ENCODE measurements at places on chromosomes 5 and 9. TPM values are rescaled to one million over a fixed set of nuclear protein-coding genes. Genes with fewer than 3 reads are reported as not detected.

Gene SLC6A18
- not detected for total RNA-seq

Gene PCDHGA8
- 1.5 TPM for total RNA-seq

DNA sequence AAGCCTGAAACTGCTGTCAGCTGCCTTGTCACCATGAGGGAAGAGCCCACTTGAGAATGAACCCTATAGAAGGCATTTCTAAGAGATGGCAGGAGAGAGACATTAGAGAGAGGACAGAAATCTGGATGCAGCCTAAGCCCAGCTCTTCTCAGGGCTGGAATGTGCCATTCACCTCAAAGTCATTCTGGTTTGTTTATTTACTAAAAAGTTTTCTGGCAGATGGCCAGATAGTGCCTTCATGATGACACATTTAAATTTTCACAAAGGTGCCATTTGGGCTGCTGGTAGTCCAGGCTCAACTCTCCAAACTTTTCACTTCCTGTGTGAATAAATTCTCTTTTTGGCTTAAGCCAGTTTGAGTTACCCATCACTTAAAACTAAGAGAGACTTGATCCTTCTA, 144.6 kb upstream of the ZNF366 start:
- H3K4me3 ChIP-seq: no peak overlapping the region
- no peak overlapping the region for H3K27ac ChIP-seq
- H3K4me1 ChIP-seq: peaks cover 10% of the 10 kb centered on the region
- DNase-seq: no peak
- no peaks in the 10 kb centered on the region for H3K36me3 ChIP-seq
- no peaks in the 10 kb centered on the region for H3K27me3 ChIP-seq

Gene SHISAL2B
- total RNA-seq: not detected

DNA sequence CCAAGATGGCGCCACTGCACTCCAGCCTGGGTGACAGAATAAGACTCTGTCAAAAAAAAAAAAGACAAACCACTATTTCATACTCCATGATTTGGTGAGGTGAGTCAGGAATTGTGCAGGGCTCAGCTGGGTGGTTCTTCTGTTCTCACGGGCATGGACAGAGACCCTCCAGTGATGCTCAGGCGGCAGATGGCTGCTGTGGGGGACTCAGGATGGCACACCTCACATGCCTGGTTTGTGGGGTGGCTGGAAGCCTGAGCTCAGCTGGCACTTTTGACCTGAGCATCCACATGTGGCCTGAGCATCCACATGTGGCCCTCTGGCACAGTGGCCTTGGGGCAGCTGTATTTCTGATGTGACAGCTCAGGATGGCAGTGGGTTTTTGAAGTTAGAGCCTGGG, 217.2 kb downstream of the IRX2 start:
- no peaks in the 10 kb centered on the region for H3K27me3 ChIP-seq
- no peak overlapping the region for H3K4me3 ChIP-seq
- H3K4me1 ChIP-seq: no peaks in the 10 kb centered on the region
- no peaks in the 10 kb centered on the region for H3K36me3 ChIP-seq
- no peak overlapping the region for H3K27ac ChIP-seq
- no peak for DNase-seq

DNA sequence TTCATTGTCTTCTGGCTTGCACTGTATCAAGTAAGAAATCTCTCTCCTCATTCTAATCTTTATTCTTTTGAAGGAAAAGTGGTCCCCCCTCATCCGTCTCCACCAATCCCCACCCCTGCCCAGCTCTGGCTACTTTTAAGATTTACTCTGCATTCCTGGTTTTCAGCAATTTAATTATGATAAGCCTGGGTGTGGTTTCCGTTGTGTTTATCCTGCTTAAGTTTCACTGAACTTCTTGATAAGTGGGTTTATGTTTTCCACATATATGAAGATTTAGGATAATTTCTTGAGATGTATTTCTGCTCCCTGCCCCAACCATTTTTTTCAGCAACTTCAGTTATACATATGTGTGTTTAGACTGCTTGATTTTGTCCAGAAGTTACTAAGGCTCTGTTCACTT, 46.5 kb downstream of the PTBP3 start:
- DNase-seq: no peak
- H3K4me3 ChIP-seq: no peak overlapping the region
- H3K4me1 ChIP-seq: no peaks in the 10 kb centered on the region
- no peaks in the 10 kb centered on the region for H3K36me3 ChIP-seq
- no peaks in the 10 kb centered on the region for H3K27me3 ChIP-seq

DNA sequence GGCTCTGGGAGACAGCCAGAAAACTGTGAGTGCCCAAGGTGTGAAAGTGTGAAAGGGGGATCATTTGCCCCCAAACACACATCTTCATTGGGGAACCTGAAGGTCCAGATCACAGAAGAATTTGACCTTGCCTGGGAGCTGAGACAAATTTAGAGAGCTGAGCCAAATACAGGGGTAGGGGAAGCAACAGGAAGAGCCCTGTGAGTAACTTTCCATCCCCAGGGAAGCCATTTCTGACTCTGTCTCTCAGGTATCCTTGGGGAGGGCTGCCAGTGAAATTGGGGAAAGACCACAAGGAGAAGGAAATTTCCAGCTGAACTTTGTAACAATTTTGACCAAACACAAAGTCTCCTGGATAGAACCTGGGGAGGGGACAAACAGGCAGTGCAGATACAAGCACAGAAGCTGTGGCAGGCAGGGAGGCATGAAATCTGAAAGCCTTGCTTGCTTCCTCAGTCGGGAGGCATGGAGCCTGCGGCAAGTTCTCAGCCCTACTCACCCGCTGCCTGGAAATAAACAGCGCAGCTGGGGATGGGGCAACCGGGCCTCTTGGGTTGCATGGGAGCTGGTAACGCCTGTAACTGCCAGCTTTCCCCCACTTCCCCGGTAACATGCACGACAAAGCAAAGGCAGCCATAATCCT, 31.5 kb upstream of the ZCCHC9 start:
- peak overlapping the region; percentile 74 for H3K27ac ChIP-seq
- no peak for DNase-seq
- H3K4me1 ChIP-seq: no peaks in the 10 kb centered on the region
- H3K36me3 ChIP-seq: no peaks in the 10 kb centered on the region
- no peak overlapping the region for H3K4me3 ChIP-seq
- no peaks in the 10 kb centered on the region for H3K27me3 ChIP-seq

DNA sequence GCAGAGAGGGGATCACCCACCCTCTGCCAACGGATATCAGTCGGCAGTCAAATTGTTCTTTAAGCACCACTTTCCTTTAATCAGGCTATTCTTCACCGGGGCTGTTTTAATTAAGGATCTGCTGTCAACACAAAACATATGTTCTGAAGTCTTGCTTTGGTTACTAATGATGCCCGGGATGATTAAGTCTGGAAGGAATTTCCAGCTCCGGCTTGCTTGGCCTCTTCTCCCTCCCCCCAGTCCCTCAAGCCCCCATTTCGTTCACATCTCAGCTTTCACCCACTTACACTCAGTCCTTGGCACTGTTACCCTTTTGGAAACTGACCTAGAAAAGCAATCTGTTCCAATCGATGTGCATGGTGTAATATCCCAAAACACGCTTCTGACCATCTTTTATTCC, 74.7 kb downstream of the MSX2 start:
- H3K27me3 ChIP-seq: no peaks in the 10 kb centered on the region
- no peak for DNase-seq
- H3K4me1 ChIP-seq: no peaks in the 10 kb centered on the region
- no peaks in the 10 kb centered on the region for H3K36me3 ChIP-seq

- no peaks in the 10 kb centered on the region for H3K36me3 ChIP-seq
- DNase-seq: no peak
- H3K4me3 ChIP-seq: no peak overlapping the region
- H3K27me3 ChIP-seq: no peaks in the 10 kb centered on the region
Observed at GRCh38 chr5:61878471-61878870, 427.5 kb upstream of the KIF2A start.

- H3K27ac ChIP-seq: no peak overlapping the region
- H3K36me3 ChIP-seq: no peaks in the 10 kb centered on the region
- no peaks in the 10 kb centered on the region for H3K27me3 ChIP-seq
- no peak for DNase-seq
- no peak overlapping the region for H3K4me3 ChIP-seq
Observed at GRCh38 chr9:16461851-16462250, 408.6 kb downstream of the BNC2 start.

DNA sequence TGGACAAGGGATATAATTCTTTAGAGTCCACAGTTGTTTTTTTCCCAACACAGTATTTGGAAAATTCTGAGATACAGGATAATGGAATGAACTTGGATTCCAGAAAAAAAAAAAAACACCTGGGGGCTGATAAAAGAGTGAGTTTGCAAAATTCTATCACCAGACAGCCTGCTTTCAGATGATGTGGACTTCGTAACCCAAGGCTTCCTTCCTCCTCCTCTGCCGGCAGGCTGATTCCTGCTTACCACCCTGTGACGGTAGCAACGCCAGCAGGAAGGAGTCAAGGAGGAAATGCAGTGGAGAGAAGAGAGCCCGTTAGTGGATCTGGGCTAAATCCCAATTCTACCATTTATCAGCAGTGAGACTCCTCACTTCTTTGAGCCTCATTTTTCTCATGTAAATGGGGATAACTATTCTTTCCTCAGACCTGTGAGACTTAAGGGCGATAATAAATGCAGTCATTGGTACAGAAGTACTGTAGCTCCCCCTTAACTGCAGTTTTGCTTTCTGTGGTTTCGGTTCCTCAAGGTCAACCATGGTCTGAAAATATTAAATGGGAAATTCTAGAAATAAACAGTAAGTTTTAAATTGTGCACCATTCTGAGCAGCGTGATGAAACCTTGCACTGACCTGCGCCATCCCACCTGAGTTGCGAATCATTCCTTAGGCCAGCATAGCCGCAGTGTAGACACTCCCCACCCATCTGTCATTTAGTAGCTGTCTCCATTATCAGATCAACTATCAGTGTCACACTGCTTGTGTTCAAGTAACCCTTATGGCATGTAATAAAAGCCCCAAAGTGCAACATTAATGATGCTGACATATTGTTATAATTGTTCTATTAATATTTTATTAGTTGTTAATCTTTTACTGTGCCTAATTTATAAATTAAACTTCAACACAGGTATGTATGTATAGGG, 71.4 kb downstream of the DCP2 start:
- H3K4me3 ChIP-seq: no peak overlapping the region
- no peaks in the 10 kb centered on the region for H3K36me3 ChIP-seq
- H3K4me1 ChIP-seq: peaks cover 8% of the 10 kb centered on the region
- H3K27ac ChIP-seq: peak overlapping the region; percentile 88
- H3K27me3 ChIP-seq: no peaks in the 10 kb centered on the region

DNA sequence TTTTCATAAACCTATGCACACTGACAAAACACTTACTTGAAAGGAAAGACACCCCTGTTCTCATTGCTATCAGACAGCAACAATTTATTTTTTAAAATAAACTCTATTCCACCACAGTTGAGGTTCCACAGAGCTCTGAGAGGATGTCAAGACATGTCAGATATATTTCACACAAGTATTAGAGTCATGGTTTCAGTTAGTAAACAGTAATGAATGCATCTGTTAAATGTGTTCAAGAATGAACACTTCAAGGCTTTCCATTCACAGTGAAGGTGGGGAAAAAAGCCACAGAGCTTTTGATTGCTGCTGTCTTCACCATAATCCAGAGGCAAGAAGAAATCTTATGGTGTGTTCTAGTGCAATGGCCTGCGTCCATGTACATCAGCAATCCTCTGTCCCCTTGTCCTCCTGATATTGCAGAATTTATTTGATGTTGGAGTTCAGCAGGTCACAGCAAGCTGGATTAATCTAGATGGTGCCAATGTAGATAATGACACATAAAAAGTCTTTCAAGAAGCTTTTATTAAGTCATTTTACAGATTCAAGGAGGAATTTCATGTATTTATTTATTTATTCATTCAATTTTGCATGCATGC, 146.8 kb downstream of the GHR start:
- H3K36me3 ChIP-seq: no peaks in the 10 kb centered on the region
- no peaks in the 10 kb centered on the region for H3K27me3 ChIP-seq
- peaks cover 26% of the 10 kb centered on the region for H3K4me1 ChIP-seq
- no peak overlapping the region for H3K4me3 ChIP-seq
- no peak overlapping the region for H3K27ac ChIP-seq

DNA sequence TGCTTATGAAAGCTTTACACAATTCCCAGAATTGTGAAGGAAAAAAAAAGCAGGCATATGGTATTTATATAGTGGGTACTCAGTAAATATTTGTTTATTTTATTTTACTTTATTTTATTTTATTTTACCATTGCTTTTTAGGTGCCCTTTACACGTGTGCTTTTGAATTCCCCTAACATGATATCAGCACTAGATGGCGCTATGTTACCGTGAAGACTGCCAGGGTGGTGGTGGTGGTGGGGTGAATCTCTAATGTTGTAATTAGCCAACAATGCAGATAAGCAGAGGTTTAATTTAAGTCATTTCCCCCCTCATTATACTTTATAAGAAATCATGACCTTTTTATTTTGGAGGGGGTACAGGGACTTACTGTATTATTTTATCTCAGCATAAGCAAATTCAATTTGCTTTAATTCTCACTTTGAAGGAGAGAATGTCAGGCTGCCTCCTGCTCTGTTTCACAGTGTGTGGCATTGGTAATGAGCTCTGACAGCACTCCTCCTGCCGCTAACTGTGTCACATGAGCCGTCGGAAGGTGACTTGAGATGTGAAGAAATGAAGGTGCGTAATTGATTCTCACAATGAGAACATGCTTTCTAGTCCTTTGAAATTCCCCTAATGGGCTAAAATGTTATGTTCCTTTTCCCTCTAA, 165.6 kb downstream of the YTHDC2 start:
- no peaks in the 10 kb centered on the region for H3K27me3 ChIP-seq
- H3K4me3 ChIP-seq: no peak overlapping the region
- peak; percentile 70 for DNase-seq
- H3K4me1 ChIP-seq: no peaks in the 10 kb centered on the region
